ENCODE measurements at places on chromosomes 1 and 21.

DNA sequence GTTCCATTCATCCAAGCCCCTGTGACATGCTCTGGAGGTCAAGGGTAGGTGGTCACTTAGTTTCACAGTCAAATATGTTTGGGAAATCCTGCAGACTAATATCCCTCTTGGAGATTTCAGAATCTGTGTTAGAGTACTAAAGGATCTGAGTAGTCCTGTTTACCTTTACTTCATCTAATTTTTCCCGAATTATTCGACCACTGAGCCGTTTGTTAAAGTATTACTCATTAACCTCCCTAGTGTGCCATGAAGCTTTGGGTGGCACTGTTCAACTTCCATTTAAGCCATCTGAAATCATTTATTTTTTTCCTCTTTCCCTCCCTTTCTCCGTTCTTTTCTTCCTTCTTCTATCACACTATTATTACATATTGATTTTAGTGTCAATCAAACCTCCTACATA, 109.9 kb downstream of the NGF start:
- DNase-seq, result no peak

DNA sequence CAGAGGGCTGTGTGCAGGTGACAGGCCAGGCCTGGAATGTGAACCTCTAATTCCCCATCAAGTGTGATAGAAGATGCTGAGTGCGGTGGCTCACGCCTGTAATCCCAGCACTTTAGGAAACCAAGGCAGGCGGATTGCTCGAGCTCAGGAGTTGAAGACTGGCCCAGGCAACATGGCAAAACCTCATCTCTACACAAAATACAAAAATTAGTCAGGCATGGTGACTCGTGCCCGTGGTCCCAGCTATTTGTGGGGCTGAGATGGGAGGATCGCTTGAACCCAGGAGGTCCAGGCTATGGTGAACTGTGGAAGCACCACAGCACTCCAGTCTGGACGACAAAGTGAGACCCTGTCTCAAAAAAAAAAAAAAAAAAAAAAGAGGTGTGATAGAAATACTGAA, 40.1 kb upstream of the PUM1 start:
- no peak for DNase-seq

DNA sequence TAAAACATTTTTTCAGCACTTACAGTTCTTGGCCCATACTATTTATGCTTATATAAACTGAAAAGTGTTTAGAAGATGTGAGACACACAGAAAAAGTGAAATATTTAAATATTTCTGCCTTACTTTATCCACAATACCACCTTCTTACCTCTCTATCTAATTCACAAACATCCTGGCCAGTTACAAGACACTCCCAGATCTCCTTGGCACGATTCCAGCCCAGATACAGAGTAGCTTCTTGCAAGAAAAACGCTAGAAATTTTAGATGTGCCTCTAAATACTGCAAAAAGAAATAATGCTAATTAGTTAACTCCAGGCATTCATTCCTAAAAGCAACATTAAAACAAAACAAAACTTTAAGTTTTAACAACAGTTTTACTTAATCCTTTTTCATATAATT, 68.4 kb downstream of the USP24 start:
- no peak for DNase-seq

GRCh38 chr1:245475126-245475525, 320.3 kb downstream of the KIF26B start:
- no peak for DNase-seq

GRCh38 chr1:98546319-98546718, 115.2 kb upstream of the SNX7 start:
- no peak for DNase-seq

GRCh38 chr1:191969290-191969689, 189.0 kb upstream of the RGS18 start:
- DNase-seq, result no peak

Data from activated CD8-positive, alpha-beta memory T cell treated with anti-CD3 and anti-CD28 coated beads, Interleukin-2, amount 50 U/mL, for 48 hours (primary cell).